Stimulated activated CD4-positive, alpha-beta T cell treated with anti-CD3 and anti-CD28 coated beads, Interleukin-2, amount 100 ng/mL, for 48 hours (primary cell): ENCODE measurements at places on chromosomes 3 and 15.

DNA sequence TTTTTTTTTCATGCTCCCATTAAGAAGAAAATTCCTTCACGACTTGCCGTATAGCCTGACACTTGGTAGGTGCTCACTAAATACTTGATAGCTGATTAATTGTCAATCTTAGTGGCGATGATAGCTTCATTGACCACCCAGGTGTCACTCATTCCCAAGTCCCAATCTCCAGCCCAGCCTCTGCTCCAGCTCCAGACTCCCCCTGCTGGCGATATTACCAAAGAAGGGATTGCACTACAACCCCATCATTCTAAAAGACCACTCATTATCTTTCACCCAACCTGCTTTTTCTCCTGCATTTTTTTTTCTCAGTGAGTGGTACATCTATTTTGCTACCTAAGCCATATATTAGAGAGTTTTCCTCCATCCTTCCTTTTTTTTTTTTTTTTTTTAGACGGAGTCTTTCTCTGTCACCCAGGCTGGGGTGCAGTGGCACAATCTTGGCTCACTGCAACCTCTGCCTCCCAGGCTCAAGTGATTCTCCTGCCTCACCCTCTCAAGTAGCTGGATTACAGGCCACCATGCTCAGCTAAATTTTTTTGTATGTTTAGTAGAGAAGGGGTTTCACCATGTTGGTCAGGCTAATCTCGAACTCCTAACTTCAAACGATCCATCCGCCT lies 19.5 kb upstream of the COMMD2 start:
- peak; percentile 42 for DNase-seq

GRCh38 chr3:157311633-157312375 lies 124.8 kb upstream of the PTX3 start:
- no peak for DNase-seq

DNA sequence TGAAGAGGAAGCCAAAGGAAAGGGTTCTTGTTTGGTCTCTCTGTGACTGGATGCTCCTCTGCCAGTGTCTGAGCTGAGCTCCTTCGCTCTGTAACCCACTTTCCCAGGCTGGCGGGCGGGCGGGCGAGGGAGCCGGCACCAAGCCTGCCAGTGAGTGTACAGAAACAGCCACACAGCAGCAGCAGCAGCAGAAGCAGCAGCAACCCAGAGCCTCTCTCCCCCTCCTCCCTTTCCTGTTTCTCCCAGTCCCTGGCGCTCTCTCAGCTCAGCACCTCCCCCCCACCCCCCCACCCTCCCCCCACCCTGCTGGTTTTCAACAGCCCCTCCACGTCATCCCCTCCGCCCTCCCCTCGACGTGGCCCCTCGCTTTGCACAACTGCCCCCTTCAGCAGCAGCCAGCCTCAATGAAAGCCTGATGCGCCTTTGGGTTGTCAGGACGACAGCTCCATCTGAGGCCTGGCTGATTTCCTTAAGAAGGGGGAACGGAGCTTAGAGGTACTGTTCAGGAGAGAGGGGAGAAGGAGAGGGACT lies at the start of gene LSAMP:
Gene LSAMP (minus strand): TSS at position 177 of the 531 bp plus-strand sequence.
- DNase-seq: no peak

DNA sequence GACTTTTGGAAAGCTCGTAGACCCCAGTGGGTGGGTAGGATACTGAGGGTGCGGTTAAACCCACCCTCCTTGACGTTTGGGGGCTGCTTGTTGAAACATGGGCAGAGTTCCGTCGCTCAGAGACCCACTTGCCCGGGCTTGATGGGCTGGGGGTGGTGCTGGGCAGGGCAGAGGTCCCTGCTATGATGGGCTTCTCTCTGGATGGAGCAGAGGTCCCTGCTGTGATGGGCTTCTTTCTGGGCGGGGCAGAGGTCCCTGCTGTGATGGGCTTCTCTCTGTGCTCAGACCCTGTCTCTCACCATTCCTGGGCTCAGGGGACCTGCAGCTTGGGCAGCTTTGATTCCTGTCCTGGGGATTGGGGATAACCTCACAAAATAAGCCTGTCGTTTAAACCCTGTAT lies 45.2 kb downstream of the FBLN2 start:
- DNase-seq: no peak

- no peak for DNase-seq
Measured at GRCh38 chr3:32978331-32978730, 26.9 kb downstream of the CCR4 start.

DNA sequence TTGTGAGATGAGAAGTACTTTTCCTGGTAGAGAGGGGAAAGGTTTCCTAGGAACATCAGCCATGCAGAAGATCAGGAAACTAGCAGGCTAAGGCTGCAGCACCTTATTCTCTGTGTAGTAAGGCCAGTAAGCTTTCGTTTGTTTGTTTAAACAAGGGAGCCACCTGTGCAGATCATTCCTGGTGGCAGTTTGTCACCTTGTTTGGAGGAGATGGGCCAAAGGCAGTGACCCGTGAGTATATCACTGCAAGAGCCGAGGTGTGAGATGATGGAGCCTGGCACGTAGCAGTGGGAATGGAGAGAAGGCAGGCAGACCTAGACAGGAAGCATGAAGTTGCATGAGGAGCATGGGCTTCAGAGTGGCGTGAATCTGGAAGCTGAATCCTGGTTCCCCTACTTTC lies 19.6 kb downstream of the ATG7 start:
- DNase-seq: no peak

DNA sequence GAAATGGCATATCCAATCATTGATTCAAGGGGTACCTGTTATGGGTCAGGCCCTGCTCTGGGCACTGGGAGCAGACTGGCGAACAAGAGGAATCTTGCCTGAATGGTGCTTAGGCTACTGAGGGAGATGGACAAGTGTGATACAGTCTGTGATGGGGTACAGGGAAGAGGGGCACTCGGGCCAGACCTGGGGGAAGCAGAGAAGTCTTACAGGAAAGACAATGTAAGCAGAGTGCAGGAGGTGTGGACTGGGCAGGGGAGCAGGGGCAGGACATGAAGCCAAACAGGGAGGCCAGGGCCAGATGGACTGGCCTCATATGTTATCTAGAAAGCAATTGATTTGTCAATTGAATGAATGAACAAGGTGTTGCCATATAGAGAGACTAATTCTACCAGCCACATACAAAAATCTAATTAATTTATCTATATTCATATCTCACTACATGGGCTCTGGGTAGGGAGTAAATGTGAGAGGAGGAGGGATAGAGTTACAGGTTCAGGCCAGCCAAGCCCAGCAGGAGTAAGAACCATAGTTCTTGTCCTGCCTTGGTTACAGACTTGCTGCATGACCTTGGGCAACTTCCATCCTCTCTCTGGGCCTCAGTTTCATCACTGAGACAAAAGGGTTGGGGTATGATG lies 3.6 kb upstream of the IGDCC4 start:
- DNase-seq: no peak

- DNase-seq: no peak
Measured at GRCh38 chr3:136305879-136306278, 55.7 kb downstream of the PCCB start.

DNA sequence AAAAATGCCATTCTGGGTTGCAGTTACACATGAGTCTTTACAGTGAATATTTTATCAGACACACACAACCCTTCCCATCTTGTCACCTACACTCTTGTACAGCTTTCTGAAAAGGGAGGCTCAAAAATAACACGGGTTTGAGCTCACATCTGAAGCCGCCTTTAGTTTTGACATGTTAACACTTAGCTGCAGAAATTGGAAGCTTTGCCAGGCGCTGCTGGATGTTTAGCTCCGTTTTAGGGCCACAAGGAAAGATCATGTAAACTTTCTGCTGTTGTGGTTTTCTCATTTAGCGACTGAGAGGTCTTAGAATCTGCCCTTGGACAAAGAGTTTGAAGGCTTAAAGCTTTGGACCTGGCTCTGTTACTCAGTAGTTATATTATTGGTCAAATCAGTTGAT lies 120.1 kb downstream of the OXNAD1 start:
- no peak for DNase-seq

GRCh38 chr15:63401078-63401477 lies 19.4 kb upstream of the CA12 start:
- DNase-seq: no peak

GRCh38 chr15:59946084-59946483 lies 58.0 kb upstream of the FOXB1 start:
- no peak for DNase-seq
